ENCODE measurements at places on chromosomes 5 and 9. TPM values are rescaled to one million over a fixed set of nuclear protein-coding genes. Genes with fewer than 3 reads are reported as not detected.

TLX3 gene
- total RNA-seq = not detected

HEMGN gene
- total RNA-seq = not detected

PAM gene
- total RNA-seq = 1,190 TPM

PFN3 gene
- not detected for total RNA-seq

RNF183 gene
- not detected for total RNA-seq

LHFPL2 gene
- 83.6 TPM for total RNA-seq

AGXT2 gene
- not detected for total RNA-seq

FOXD4 gene
- total RNA-seq = 0.13 TPM

SPATA24 gene
- 4.8 TPM for total RNA-seq

FAM151B gene
- 7.4 TPM for total RNA-seq

Data from smooth muscle cell of the pulmonary artery (primary cell).